ENCODE measurements at places on chromosomes 5 and 9. TPM values are rescaled to one million over a fixed set of nuclear protein-coding genes. Genes with fewer than 3 reads are reported as not detected.

Gene MGAT1
- 45.6 TPM for total RNA-seq

Gene UIMC1
- 38.5 TPM for total RNA-seq

Gene C5orf63
- 11.8 TPM for total RNA-seq

Gene IFNA7
- not detected for total RNA-seq

GRCh38 chr5:75648712-75649111 lies 37.5 kb downstream of the ANKDD1B start:
- no peak for DNase-seq

GRCh38 chr9:686321-686813 lies 155.1 kb upstream of the DMRT1 start:
- no peak for DNase-seq

GRCh38 chr5:150217038-150217437 lies 27.2 kb downstream of the SLC6A7 start:
- no peak for DNase-seq

DNA sequence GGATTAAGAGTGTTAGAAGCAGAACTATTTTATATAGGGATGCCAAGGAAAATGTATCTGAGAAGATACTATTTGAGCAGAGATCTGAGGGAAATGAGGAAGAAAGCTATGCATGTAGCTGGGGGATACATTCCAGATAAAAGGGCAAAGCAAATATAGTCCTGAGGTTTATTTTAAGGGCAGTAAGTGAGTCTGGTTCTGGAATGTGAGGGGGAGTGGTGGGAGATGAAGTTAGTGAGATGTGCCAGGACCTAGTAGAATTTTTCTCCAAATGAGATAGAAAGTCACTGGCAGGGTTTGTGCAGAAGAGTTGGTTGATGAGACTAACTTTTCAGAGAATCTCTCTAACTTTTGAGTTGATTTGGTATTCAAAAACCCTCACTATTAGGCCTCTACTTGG lies 374.7 kb downstream of the ADGRV1 start:
- no peak for DNase-seq

DNA sequence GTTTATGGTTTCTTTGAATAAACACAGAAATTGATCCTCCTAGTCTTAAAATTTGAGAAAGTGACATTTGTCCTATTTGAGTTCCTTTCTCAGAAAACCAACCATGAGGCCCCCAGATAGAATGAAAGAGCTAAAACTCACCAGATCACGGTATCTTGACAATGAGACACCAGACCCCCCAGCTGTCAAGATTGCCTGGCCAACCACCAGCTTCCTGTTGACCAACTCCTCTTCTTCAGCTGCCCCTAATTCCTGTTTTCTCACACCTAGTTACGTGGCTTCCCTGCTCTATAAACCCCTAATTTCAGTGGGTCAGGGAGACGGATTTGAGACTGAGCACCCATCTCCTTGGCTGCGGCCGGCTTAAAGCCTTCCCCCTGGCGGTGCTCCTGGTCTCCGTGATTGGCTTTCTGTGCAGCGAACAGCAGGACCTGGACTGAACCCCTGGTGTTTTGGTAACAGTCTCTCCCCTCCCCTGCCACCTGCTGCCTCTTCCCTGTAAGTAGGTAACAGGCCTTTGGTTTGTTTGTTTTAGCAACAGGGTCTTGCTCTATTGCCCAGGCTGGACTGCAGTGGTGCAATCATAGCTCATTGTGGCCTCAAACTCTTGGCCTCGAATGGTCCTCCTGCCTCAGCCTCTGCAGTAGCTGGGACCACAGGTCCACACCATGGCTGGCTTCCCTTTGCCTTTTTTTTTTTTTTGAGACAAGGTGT lies 4.8 kb upstream of the ENTPD2 start:
- no peak for DNase-seq

GRCh38 chr9:69029535-69029934 lies 6.0 kb upstream of the FXN start:
- no peak for DNase-seq

GRCh38 chr5:41638685-41639084 lies 128.3 kb upstream of the PLCXD3 start:
- DNase-seq, result no peak

- DNase-seq, result no peak
Measured at GRCh38 chr5:177499842-177500241, 2.4 kb upstream of the PDLIM7 start.

DNA sequence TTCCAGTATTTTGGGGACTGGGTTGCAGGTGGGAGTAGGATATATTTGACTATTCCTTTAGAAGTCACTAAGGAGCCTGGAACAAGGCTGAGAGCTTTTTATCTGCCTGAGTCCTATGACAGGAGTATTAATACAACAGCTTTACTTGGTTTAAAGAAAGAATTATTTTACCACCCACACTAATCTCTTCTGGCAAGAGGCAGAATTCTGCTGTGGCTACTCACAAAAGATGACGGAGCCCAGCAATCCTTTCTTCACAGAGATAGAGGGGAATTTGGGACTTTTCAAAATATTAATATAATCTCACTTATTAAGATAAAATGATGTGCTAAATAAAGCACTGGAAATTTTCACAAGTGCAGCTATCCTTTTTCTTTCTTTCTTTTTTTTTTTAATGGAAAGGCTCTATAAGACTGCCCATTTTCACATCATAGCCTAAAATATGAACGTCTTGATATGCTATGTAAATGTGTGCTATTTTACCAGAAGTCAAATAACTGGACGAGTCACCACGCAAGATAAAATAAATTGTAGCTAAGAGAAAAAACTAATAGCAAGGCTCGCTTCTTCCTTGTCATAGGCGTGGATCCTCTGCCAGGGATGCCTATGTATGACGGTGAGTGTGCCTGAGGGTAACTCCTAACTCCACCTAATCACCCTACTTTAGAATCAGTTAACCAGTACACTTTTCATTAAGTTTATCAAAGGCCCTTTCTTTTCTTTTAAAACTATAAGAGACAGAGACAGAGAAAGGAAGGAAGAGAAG lies 76.3 kb downstream of the ZNF608 start:
- no peak for DNase-seq

DNA sequence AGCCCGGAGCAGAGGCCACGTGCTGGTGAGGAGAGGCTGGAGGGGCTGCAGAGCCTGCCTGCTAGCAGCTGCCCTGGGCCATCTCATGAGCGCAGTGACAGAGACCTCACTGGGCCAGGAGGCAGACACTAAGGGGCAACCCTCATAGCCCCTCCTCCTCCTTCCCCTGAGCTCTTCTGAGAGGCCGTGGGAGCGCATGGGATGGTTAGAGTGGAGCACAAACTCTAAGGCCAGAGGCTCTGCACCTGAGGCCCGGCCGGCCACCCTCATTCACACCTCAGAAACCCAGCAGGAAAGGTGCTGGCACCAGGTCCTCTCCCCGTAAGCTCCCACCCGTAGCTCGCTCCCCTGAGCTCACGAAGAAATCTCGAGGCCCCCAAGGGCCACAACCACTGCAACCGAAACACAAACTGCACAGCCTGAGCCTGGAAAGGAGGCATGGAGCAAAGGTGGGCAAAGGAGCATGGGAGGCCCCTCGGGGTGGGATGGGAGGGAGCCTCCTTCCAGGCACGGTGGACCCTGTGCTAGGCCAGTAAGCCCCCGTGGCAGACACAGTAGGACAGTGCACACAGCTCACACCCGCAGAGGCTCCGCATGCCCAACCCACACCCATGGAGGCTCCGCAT lies 17.7 kb downstream of the CAMSAP1 start:
- DNase-seq, result no peak

DNA sequence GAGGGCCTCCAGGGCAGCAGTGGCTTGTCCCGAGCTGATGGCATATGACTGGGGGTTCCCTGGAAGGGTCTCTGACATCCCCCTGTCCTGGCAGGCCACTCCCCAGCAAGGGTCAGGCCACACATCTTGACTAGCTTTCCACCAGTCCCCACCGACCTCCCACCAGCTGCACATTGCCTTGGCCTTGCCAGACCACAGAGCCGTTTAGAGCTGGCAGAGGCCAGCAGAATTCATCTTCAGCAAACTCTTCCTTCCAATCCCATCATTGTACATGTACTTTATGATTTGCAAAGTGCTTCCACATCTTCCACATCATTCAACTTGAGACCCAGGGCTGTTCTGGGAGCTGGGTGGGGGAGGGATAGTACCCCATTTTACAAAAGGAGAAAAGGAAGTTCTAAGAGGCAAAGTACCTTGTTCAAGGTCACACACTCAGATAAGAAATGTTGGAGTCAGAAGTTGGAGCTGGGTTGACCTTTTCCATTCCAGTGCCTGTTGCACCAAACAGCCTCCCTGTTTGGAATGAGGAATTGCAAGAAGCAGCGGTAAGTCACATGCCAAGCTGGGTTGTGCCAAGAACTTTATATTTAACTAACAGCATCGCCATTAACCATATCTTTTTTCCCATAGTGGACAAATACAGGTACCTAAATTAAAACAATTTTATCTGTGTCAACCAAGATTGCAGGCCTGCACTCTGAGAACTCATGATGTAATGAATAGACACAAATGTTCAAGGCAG lies 25.8 kb upstream of the COL15A1 start:
- DNase-seq, result no peak

GRCh38 chr9:89564346-89564878 lies 40.4 kb upstream of the GADD45G start:
- peak; percentile 52 for DNase-seq

- no peak for DNase-seq
Measured at GRCh38 chr5:158610051-158610415, 489.7 kb downstream of the EBF1 start.

GRCh38 chr5:155732587-155733376 lies 594.2 kb upstream of the SGCD start:
- DNase-seq, result no peak

- no peak for DNase-seq
Measured at GRCh38 chr9:124264823-124265233, 7.1 kb downstream of the NEK6 start.

Data from glutamatergic neuron (in vitro differentiated cells).